ENCODE measurements at places on chromosomes 6 and 20. TPM values are rescaled to one million over a fixed set of nuclear protein-coding genes. Genes with fewer than 3 reads are reported as not detected.

The UNC5CL gene
- 2.5 TPM for total RNA-seq

The FAM83D gene
- total RNA-seq, result 11.2 TPM

- DNase-seq, result no peak
Measured at GRCh38 chr6:17159240-17159639, 57.4 kb downstream of the STMND1 start.

GRCh38 chr6:147704691-147705090 is 196.2 kb downstream of the SAMD5 start:
- no peak for DNase-seq

DNA sequence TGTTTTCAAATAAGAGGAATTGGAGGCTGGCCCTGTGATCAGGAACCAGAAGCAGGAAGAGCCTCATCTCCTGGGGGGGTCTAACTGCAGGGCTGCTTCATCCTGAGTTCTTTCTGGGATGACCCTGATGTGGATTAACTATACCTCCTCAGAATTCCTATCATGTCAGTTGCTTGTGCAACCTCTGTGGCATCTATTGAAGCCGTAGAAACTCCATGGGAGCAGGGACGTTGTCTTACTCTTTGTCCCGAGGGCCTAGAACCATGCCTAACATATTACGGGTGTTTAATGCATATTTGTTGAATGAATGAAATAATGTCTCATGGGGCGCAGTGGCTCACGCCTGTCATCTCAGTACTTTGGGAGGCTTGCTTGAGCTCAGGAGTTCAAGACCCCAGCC is 110.1 kb upstream of the AGPAT4 start:
- DNase-seq, result no peak

- no peak for DNase-seq
Measured at GRCh38 chr6:36699348-36699747, 1.7 kb downstream of the RAB44 start.

- no peak for DNase-seq
Measured at GRCh38 chr20:57625181-57625958, 5.1 kb upstream of the ZBP1 start.

All from activated CD4-positive, alpha-beta memory T cell treated with anti-CD3 and anti-CD28 coated beads for 36 hours (primary cell).